ENCODE measurements at places on chromosomes 4 and X.
A peak's percentile ranks its signal among the peaks of the same experiment; 100 is the strongest.

- DNase-seq, result no peak
Observed at GRCh38 chr4:128456171-128456570, 168.6 kb upstream of the PGRMC2 start.

GRCh38 chr4:93710101-93710846, 118.3 kb upstream of the ATOH1 start:
- DNase-seq, result no peak

DNA sequence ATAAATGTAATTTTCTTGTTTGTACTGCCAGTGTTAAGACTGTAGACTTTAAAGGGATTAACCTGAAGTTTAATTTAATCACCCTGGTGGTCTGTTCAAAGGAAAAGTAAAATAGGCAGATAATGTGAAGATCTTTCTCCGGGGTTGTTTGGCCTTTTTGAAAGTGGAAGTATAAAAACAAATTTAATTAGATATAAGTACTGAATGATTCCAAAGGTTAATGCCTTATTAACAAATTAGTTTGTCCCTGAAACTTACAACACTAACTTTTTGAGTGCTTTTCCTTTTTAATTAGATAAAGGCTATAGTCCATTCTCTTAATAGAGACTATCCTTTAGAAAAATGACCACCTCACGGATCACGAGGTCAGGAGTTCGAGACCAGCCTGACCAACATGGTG, 10.4 kb upstream of the PGAM4 start:
- DNase-seq, result no peak

DNA sequence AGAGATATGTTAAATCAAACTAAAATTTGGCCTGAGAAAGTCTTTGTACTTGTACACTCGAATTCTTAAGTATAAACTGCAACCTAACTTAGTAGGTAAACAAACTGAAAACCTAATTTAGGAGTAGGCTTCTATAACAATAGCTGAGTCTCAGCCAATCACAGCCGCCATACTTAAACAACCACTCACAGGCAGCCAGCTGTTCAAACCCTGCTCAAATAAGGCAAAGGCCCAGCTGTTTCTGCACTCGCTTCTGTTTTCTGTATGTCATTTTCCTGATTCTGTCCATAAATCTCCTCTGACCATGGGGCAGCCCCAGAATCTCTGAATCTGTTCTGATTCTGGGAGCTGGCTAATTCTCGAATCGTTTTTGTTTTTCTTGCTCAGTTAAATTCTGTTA, 7.8 kb upstream of the PLS3 start:
- DNase-seq, result no peak

DNA sequence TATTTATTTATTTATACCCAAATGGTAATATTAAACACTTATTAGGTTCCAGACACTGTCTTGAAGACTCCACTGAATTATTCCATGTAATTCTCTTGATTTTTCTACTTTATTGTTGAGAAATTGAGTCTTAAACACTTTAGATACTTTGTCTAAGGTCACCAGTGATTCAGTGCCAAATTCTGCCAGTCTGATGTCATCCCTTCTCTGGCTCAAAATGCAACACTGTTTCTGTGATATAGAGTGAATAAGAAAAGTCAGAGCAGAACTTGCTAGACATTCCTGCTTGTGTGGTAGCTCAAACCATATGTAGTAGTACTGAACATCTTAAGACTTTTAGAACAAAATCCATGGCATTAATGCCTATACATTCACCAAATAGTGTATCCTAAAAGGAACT, 164.3 kb downstream of the GABRB1 start:
- no peak for DNase-seq

- DNase-seq, result no peak
Observed at GRCh38 chr4:24753519-24753918, 41.9 kb upstream of the SOD3 start.

- no peak for DNase-seq
Observed at GRCh38 chr4:163592212-163592611, 97.7 kb downstream of the TMA16 start.

DNA sequence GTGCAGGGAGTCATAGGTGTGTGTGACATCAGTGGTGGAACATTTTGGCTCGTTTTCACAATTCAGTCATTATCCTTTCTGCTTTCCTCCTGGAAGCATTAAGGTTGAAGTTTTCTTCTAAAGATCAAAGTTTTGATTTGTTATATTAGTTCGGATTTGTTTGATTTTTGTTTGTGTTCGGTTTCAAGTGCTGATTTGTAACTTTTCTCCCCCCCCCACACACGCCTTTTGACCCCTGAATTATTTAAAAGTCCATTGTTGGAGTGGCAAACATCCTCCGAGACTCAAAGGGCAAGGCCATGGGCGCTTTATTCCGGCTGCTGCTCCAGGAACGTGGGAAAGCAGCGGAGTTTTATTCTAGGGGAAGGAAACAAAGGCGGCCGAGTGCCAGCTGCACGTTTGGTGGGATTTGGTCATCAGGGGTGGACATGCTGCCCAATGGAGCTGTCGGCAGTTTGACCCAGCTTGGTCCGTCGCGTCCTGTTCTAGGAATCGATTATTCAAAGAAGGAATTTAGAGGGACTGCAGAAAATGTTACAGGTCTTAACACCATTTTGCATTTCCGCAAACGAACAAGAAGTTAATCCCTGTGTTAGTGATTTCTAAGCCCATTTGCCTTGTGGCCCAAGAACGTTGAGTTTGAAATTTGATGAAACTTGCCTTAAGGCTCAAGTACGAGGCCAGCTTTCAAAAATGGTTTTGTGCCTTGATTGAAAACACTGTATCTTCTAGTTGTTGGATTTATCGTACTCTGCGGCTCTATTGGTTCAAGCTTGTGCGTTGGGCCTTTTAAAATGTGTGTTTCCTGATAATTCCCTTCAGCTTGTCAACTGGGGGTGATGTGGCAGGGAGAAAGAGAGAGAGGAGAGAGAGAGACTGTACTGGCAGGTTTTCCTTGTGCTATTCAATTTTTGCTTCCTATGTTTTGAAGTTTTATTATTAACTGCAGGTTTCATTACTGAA, 565 bp upstream of the ZNF41 start:
- no peak for DNase-seq

- DNase-seq, result no peak
Observed at GRCh38 chrX:154300816-154301215, 5.2 kb downstream of the TKTL1 start.

DNA sequence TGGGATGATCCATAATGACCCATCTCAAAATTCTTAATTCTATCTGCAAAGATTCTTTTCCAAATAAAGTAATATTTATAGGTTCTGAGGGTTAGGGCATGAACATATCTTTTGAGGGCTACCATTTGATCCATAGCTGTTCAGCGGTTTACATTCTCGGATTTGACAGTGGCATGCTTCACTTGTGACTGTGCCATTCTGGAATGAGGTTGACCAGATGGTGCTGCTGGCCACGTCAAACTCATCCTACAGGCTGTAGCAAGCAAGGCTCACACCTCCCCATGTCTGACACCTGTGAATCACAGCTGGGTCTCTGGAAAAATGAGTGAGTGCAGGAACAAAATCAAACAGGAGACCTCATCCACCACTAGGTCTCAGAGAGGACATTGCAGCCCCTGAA, 280.5 kb downstream of the DHRSX start:
- no peak for DNase-seq

GRCh38 chrX:19760345-19760744, 127.1 kb downstream of the SH3KBP1 start:
- no peak for DNase-seq

DNA sequence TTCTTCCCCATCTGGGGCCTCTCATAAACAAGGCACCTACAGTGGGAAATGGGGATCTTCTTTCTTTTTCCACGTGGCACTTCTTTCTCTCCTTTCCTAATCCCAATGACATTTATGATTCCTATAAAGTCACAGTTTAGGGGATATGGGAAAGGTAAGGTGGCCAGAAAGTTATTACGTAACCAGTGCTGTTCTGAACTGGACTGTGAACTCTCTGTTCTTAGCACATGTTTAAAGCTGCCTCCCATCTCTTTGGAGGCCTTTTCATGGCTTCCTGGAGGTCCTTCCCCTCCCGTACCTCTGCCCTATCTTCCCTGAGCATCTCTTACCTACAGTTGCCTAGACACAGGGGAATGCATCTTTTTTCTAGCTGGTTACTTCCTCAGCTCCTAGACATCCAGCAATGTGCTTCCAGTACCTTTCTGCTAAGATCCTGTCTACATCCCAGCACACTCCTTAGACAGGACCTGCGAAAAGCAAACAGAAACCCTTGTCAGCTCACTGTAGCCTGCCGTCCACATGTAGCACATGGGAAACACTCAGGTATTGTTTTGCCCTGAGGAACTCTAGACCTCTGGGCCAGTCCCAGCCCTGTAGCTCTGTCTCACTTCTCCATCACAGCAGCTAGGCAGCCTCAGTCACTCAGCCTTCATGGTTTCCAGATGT, 195.4 kb downstream of the NWD2 start:
- no peak for DNase-seq

- DNase-seq, result no peak
Observed at GRCh38 chr4:39978904-39979303, 1.2 kb upstream of the PDS5A start.

DNA sequence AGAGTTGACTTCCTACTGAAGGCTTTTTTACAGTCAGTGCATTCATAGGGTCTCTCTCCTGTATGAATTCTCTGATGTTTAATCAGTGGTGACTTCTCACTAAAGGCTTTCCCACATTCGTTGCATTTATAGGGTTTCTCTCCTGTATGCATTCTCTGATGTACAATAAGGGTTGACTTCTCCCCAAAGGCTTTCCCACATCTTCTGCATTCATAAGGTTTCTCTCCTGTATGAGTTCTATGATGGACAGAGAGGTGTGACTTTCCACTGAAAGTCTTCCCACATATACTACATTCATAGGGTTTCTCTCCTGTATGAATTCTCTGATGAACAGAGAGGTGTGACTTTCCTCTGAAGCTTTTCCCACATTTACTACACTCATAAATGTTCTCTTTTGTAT, 45.2 kb downstream of the ZNF674 start:
- no peak for DNase-seq

DNA sequence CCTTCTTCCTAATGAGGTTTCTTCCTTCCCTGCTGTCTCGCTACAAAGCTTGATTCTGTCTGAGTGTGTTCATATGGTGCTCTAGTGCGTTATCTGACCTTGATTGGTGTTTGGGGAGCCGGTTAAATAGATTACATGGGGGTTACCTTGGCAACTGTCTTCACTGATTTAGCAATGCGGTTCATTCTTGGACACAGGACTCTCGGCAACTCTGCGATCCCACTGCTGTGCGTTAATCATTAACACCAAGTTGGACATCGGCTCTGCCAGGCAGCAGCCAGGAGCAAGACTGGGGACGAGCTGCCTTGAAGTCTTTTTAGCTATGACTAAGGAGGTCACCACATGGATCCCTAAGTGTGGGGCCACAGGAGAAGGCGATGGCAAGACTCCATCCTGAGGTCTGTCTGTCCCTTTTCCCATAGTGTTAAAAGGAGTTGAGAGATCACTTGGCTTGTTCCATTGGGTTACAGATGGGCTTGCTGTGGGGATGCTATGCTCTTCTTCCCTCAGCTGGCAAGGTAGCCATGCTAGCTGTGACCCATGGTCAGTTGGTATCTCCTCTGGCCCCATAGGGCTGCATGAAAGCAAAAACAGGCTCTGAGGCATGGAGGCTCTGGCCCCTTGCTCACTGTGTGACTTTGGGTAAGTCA, 93.4 kb upstream of the MAMLD1 start:
- no peak for DNase-seq

- peak; percentile 2 for DNase-seq
Observed at GRCh38 chrX:23317799-23318724, 16.6 kb upstream of the PTCHD1 start.

- no peak for DNase-seq
Observed at GRCh38 chr4:24764345-24764744, 31.0 kb upstream of the SOD3 start.

DNA sequence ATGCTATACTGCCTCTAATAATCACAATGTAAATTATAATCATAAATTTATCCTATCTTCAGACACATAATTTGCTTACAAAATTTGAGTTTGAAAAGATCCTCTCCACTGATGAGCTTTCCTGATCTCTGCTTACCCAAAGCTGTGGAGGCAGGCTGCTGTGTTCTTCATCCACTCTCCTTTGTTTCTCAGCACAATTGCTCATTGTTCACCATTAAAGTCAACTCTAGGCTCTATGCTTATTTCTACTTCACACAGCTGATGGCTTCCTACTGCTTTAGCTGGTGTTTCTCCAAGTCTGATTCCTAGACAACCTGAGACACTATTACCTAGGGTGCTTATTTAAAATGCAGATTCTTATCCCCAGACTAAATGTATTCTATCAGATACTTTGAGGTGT, 319.7 kb downstream of the PCDH18 start:
- DNase-seq, result no peak

GRCh38 chr4:107757864-107758476, 37.9 kb upstream of the PAPSS1 start:
- DNase-seq, result peak; percentile 34

DNA sequence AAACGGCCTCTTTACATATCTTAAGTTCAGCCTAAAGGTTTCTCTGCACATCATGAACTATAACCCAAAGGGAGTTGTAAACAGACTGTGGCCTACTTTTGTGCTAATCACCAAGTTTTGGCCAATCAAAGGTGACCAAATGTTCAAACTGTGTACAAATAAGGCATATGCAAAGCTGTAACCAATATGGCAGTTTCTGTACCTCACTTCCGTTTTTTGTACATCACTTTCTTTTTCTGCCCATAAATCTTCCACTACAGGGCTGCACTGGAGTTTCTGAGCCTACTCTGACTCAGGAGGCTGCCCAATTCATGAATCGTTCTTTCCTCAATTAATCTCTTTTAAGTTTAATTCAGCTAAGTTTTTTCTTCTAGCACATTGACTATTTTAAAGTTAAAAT, 318.7 kb downstream of the SLC7A11 start:
- DNase-seq, result no peak

GRCh38 chr4:175833574-175834311, 21.7 kb upstream of the GPM6A start:
- no peak for DNase-seq

DNA sequence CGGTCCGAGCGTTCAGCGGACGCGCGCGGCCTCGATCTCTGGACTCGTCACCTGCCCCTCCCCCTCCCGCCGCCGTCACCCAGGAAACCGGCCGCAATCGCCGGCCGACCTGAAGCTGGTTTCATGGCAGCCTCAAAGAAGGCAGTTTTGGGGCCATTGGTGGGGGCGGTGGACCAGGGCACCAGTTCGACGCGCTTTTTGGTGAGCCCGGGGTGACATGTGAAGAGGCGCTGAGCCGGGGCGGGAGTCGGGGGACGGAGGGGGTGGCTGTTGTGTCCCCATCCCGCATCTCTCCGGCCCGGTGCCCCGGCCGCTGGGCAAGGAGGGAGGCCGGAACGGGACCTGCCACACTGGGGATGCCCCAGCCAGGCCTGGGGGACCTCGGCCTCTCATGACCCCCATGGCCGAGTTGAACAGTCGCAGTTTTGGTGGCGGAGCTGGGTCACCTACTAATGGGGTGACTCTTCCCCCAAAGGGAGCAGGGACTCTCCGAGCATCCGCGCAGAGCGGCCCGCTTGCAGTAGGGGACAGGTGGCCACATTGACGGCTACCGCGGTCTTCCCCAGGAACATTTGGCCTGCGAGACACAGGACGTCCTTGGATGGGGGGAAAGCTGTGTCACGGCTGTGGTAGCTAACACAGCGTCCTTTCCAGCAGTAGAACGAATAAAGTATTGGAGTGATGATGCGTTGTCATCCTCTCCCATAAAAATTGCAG, at the start of gene GK:
TSS of gene GK (plus strand) at position 9 of the 717 bp plus-strand sequence. CDS start at position 124, 115 bp downstream.
- DNase-seq, result peak; percentile 16

- DNase-seq, result no peak
Observed at GRCh38 chr4:94831607-94832006, 73.9 kb downstream of the BMPR1B start.

GRCh38 chr4:76386566-76387305, 34.2 kb downstream of the CCDC158 start:
- no peak for DNase-seq

Data from CD4-positive, alpha-beta T cell treated with Interleukin-21 for 1 hour (primary cell).